ENCODE measurements at places on chromosomes 1 and 21. TPM values are rescaled to one million over a fixed set of nuclear protein-coding genes. Genes with fewer than 3 reads are reported as not detected.
A peak's percentile ranks its signal among the peaks of the same experiment; 100 is the strongest.

- DNase-seq: no peak
These were observed 11.5 kb downstream of the OTUD3 start for GRCh38 chr1:19893687-19894086.

DNA sequence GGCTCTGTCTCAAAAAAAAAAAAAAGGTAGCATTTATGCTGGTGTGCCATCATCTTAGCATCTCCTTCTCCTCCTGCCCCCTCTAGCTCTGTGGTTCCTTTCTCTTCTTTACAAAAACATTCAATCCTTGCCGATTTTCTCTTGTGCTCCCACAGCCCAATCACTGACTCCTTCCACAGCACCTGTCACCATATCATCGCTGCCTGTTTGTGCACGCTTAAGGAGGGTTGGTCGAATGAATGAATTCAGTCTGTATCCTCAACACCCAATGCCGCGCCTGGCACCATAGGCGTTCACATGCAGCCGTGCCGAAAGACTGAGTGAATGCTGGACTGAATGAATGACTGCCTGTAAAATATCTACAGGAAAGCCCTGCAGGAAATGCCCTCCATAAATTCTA lies 7.9 kb downstream of the RNU5D-1 start:
- DNase-seq: peak; percentile 59

GRCh38 chr1:197197430-197197997 lies 51.0 kb upstream of the ASPM start:
- no peak for DNase-seq

DNA sequence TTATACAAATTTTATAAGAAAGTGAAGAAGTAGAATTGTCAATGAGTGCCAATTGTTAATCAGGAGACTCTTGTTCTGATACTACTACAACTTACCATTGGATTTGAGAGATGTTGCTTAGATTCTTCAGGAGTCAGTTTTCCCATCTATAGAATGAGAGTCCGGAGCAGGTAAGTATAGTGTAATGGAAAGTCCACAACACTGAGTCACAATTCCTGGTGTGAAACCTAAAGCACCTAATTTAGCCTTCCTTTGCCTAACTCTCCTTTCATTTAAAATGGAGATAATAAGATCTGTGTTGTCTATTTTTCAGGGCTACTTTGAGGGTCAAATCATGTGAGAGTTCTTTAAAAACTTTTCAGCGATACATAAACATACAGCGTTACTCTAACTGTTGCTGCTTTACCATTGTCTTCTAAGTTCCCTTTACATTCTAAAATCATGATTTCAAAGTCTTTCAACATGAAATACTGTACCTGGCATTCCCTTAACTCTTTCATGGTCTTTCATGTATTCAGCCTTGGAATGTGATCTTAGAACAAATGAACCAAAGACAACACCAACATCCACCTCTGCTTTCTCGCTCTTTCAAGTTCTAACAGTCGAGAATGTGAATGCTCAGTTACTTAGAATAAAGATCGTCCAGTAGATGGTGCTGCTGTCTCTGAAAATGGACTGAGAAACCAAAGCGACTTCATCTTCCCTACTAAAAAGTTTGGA lies 90.9 kb downstream of the SLC30A10 start:
- no peak for DNase-seq

The BEST4 gene
- 1.3 TPM for total RNA-seq

DNA sequence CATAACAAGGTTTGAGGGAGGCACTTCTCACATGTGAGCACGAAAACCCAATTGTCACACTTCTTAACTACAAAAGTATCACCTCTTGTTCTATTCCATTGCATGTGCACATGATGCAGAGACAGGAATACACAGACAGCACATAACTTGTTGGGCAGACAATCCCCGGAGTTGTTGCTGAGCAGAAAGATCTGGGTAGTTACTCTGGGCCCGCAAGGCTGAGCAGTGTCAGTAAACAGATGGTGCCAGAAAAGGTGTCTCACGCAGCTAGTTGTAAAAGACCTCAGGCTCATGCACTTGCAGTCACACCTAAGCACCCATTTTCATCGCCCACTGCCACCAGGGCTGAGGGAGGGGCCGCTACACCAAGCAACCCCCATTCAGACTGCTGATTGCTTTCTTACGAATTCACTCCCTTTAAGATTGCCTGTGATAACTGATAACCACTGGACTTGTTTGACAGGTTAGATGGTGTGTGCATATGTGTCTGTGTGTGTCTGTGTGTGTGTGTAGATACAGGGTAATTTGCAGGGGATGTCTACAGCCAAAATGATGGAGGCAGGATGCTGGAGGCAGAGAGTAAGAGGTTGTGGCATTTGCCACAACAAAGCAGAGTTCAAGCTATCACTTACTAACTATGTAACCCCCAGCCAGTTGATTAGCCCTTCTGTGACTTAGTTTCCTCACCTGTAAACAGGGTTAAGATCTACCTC lies 4.2 kb downstream of the LGR6 start:
- no peak for DNase-seq

GRCh38 chr1:61083013-61083806 lies 849 bp downstream of the NFIA start:
- peak; percentile 15 for DNase-seq

- DNase-seq: no peak
These were observed 117.7 kb downstream of the ERG start for GRCh38 chr21:38380481-38381137.

The CASQ2 gene
- total RNA-seq: not detected

Data from activated CD4-positive, alpha-beta memory T cell treated with anti-CD3 and anti-CD28 coated beads for 36 hours (primary cell).